ENCODE measurements at places on chromosomes 6 and 20.

DNA sequence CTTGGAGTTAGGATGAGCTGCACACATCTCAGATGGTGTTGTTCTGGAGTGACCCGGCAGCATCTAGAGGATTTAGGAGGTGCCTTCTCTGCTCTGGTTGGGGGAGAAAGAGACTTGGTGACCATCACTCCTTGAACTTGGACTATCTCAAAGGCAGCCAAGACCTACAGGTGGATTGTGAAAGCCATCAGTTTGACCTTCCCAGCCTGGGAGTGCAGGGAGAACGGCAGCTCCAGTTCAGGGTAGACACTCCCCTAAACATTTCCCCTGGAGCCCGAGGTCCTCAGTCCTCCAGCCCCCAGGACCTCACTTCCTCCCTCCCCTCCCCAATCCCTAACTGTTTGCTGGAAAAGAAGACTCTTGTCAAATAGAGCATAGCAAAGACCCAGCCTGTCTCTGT is 128.7 kb upstream of the ARMC2 start:
- DNase-seq: no peak

DNA sequence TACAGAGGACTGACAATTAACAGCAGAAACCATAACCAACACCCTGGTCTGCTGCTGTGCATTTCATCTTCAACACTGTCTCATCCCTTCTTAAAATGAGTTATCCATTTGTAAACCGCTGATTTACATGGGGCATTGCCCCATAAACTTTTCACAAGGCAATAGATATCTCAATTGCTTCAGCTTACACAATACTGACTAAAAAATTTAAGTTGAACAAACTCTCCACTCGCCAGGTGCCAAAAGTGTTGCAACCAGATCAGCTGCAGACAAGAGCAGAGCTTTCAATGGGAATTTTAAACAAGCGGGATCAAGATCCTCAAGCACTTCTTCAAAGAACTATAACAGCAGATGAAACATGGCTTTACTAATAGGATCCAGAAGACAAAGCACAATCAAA is 183.0 kb downstream of the TASP1 start:
- no peak for DNase-seq

DNA sequence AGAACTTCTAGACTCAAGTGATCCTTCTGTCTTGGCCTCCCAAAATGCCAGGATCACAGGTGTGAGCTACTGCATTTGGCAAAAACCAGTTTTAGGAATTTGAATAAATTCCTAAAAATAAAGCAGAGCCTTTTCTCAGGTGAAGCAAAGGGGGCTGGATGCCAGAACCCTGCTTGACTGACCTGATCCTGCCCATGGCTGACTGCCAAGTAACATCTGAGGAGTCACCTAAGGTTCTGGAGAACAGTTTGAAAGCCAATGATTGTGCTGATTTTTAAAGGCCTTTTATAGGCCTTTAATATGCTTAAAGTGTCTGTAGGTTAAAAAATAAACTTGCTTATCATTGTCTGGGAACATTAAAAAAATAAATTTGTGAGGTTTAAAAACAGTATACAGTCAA is 14.1 kb upstream of the ZSCAN12 start:
- no peak for DNase-seq

- DNase-seq: no peak
These were observed 14.8 kb downstream of the SLC35A1 start for GRCh38 chr6:87487555-87487954.

DNA sequence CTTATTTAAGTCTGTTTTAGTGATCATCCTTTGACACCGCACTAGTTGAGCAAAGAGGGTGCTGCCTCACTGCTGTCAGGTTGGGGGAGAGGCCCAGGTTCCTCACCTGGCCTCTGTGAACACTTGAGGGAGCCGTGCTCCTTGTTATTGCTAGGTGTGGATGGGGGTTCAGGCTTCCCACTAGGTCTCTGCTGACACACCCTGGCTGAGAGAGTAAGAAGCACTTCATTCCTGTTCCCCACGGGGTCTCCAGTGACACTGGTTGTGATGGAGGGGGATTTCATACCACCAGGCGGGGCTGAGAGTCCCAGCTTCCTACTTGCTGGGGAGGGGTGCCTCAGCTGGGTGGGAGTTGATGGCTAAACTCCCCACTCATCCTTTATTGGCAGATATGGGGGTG is 11.1 kb upstream of the NOTCH4 start:
- DNase-seq: no peak

DNA sequence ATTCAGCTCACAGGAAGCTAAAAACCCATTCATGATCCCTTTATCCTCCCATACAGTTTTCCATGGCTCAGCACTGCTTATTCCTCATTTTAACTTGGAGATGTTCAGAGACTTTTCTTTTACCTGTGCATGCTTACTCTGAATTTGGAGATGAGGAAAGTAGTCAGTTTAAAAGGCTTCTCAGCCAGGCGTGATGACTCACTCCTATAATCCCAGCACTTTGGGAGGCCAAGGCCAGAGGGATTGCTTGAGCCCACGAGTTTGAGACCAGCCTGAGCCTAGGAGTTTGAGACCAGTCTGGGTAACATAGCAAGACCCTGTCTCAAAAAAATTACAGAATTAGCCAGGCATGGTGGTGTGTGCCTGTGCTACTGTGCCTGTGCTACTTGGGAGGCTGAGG is 30.3 kb upstream of the TMEM217 start:
- no peak for DNase-seq

Measured in ureter (tissue), 1 donor.